ENCODE measurements at places on chromosomes 11 and 22.

GRCh38 chr11:76185931-76186401 is 20.3 kb downstream of the WNT11 start:
- no peak for DNase-seq

DNA sequence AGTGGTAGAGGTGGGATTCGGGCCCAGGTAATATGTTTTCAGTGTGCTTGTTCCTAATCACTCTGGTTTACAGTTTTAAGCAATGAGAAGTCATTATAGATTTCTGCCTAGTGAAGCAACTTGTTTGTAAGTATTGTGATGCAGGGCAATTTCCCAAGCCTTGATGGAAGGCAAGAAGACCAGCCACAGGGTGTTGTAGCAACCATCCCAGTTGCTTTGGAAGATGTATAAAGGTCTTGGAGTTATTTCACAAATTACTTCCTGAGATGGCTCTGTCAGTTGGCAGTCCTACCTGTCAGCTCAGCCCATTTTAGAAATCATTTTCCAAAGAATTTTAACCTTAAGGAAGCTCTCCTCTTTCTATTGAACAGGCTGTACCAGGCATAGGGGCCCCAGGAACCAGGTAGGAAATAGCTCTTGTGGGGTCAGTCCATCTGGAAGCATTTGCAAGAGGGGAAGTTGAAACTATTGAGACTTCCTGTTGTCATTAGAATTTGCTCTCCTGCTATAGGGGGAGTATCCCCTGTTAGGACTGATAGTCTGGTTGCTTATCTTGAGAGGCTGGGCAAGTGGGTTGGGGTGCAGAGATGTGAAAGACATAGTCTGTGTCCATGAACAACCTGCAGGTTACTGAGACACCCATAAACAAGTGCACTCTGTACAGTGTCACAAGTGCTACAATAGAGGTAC is 47.9 kb downstream of the STIM1 start:
- no peak for DNase-seq

GRCh38 chr11:112644410-112645131 is 316.6 kb upstream of the NCAM1 start:
- no peak for DNase-seq

- no peak for DNase-seq
These were observed 435.3 kb downstream of the SOX6 start for GRCh38 chr11:15920856-15921629.

- no peak for DNase-seq
These were observed 47.0 kb upstream of the PSMA1 start for GRCh38 chr11:14567064-14567651.

DNA sequence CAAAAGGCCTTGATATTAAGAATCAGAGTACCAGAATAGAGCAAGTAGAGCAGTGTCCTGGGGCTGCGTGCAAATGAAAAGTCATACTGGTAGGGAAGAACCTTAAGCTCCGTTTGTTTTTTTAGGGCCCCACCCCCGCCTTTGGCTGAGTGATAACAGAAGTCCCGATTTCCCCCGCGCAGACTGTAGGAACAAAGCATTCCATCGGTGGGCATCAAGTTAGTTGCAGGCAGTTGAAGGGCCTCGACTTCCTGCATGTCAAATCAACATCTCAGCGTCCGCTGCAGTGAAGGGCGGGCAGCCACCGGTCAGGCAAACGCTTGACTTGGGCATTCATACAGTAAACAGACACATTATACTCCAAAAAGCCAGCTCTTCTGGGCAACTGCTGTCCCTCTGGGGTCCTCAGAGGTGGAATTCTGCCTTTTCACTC is 11.7 kb downstream of the LRP4 start:
- no peak for DNase-seq

DNA sequence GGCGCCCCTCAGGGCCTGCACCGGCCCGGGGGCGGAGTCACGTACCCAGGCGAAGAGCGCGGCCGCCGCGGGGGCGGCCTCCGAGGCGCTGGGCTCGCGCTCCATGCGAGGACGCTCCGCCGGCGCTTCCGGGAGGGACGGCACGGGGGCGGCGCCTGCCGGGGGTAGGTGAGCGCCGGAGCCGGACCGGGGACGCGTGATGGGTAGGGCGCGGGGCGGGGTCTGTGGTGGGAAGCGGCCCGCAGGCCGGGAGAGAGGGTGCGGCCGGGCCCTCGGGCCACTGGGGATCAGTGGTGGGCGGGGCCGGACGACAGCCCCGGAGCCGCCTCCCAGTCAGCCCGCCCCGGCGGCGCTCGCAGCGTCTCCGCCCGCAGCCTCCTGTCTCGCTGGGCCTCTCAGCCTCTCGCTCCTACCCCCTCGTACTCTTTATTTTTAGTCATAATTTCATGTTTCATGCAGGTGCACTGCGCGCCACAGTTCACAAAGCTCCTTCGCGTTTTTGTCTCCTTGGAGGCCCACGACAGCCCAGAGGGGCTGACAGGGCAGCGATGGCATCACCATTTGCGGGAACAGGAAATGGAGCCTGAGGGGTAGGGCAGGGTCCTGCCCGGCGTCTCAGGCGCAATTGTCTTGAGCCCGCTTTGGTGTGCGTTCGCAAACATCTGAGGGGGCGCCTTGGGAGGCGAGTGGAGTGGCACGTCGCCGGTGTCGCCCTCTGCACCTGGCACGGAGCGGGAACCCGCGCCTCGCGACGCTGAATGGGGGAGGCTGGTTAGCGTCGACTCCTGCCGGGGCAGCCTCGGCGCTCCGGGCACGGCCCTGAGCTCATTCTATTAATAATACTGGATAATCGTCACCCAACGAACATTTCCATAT is at the start of gene SERGEF:
SERGEF (minus strand) TSS at position 142 of the 876 bp plus-strand sequence; CDS start at position 105, 37 bp downstream.
- peak; percentile 98 for DNase-seq

DNA sequence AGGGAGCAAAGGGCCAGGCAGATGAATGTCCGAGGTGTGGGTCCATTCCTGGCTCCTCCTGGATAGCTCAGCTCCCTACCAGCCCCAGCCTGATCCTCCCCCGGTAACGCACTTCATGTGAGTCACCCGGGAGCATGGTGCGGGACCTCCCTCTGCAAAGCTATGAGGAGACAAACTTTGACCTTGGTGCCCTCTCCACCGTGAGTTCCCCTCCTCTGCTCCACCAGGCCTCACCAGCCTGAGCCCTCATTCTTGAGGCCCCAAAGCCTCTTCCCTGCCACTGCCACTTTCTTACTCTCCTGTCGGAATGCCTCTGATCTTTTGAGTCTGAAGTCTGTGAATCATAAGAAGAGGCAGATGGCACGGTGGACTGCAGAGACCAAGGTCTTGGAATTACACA is 37.4 kb upstream of the CD82 start:
- no peak for DNase-seq

- no peak for DNase-seq
These were observed 43.2 kb downstream of the ME3 start for GRCh38 chr11:86629045-86629706.

- no peak for DNase-seq
These were observed 39.9 kb downstream of the SGSM3 start for GRCh38 chr22:40410272-40410671.

- no peak for DNase-seq
These were observed 66.2 kb downstream of the COMMD9 start for GRCh38 chr11:36222831-36223635.

DNA sequence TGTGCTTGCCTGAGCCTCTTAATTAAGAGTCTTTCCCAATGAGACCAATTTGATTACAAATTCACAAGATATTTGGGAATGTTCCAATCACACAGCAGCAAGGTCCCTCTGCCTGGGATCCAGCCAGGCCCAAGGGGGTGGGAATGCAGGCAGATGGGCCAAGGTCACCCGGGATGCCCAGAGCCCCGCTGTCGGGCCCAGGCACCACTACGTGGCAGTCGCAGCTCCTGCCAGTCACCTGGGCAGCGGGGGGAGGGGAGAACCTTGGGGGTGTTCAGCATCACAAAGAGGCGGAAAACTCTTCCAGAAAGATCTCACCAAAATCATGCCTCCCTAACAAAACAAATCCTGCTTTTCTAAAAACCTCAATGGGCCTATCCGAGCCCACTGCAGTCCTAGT is 30.9 kb downstream of the PPM1F start:
- DNase-seq = no peak

GRCh38 chr11:19995145-19995544 is 165.1 kb downstream of the DBX1 start:
- DNase-seq = no peak

DNA sequence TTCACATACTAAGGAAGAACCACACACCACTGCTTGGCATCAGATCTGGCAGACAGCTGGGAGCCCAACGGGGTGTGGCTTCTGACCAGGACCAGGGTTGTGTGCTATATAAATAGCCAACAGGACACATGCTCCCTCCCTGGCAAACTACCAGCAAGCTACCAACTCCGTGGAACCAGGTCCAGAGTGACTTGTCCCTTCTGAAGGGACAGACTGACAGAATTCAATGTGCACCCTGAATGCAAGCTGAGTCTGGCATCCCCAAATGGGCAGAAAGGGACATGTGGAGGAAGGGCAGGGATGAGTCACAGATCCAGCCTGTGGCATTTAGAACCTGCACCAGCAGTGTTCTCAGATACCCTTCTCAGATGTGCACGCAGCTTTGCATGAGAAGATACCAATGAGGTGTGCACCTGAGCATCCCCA is 92.9 kb downstream of the MICAL3 start:
- DNase-seq = no peak
